ENCODE measurements at places on chromosomes 3 and 15.

GRCh38 chr3:187367561-187368103, 553 bp upstream of the RTP4 start:
- DNase-seq = no peak

DNA sequence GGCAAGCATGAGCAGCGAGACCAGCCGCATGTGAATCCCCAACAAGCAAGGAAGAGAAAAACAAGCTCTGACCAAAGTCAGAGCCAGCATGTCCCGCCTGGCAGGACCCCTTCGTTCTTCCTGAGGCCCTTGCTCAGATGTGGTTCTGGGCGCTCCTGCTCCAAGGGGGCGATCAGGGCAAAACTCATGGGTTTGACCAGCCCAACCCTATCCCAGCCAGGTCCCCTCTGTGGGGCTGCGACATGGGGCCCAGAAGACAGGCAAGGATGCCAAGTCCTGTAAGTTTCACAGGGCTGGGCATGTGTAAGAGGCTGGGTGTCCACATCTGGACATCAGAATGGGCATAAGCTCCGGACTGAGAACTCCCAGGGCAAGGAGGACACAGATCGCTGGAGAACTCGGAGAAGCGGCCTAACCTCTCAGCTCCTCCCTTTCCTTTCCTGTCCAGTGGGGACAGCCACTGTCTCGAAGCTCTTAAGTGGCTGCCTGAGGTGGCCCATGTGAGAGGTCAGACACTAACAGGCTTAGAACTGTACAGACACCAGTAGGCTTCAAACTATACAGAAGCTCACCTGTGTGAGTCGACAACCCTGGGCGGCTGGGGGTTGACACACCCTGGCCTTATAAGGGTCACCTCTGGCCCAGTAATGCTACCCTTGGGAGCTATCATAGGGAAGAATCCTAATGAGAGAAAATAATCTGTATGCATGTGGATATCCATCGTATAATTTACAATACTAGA, 48.9 kb downstream of the XXYLT1 start:
- no peak for DNase-seq

DNA sequence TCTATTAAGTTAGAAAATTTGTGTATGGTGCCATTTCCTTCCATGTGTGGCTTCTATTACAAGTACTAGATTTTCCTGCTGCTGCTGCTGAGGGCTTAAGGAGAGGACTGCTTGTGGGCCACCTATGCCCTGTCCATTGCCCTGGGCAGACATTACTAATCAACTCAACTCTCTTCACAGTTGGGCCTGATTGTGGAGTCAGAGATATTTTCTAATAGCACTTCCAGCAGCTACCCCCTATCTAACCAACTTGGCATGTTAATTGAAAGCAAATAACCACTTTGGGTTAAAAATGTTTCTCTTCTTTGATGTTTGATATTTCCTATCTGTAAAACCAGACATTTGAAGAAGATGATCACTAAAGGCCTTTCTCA, 242.0 kb downstream of the EDEM1 start:
- DNase-seq = no peak

GRCh38 chr15:45641999-45642932, 7.4 kb downstream of the SQOR start:
- DNase-seq = no peak

- DNase-seq = no peak
Measured at GRCh38 chr3:174863488-174863887, 4.4 kb downstream of the NAALADL2 start.

GRCh38 chr3:58994746-58995330, 55.0 kb downstream of the CFAP20DC start:
- DNase-seq = no peak

DNA sequence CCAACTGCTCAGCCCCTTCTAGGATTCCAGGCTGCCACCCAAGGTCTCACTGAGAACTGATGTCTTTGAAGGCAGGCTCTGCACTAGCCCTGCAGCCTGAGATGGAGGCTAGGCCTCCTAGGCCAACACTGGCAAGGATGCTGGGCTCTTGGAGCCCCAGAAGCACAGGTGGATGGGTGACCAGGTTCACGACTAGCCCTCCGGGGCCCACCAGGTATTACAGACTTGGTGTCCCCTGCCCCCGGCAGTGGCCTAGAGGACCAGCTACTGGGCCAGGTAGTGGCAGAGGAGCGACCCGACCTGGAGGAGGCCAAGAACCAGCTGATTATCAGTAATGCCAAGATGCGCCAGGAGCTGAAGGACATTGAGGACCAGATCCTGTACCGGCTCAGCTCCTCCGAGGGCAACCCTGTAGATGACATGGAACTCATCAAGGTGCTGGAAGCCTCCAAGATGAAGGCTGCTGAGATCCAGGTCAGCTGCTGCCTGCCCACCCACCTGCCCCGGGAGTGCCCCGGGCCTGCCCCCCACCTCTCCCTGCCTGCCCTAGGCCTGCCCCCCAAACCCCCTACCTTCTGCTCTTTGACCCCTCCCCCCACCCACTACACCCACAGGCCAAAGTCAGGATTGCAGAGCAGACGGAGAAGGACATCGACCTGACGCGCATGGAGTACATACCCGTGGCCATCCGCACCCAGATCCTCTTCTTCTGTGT, 52.5 kb downstream of the SEMA3G start:
- DNase-seq = no peak

DNA sequence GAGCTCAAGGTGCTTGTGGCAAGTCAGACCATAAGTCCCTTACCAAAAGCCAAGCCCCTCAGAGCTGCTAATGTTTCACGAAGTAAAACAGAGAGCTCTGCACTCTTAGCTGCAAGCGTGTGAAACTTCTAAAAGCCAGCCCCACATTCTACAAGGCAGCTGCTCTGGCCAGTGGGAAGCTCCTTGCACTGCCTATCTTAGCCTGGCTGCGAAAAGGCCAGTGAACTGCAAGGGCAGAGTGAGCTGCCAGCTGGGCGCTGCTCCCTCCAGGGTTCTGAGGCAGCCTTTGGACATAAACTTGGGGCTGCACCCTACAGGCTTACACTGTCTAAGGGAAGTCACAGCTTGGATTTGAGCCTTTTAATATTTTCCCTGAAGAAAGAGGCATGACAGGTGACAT, 2.2 kb upstream of the MUSTN1 start:
- no peak for DNase-seq

DNA sequence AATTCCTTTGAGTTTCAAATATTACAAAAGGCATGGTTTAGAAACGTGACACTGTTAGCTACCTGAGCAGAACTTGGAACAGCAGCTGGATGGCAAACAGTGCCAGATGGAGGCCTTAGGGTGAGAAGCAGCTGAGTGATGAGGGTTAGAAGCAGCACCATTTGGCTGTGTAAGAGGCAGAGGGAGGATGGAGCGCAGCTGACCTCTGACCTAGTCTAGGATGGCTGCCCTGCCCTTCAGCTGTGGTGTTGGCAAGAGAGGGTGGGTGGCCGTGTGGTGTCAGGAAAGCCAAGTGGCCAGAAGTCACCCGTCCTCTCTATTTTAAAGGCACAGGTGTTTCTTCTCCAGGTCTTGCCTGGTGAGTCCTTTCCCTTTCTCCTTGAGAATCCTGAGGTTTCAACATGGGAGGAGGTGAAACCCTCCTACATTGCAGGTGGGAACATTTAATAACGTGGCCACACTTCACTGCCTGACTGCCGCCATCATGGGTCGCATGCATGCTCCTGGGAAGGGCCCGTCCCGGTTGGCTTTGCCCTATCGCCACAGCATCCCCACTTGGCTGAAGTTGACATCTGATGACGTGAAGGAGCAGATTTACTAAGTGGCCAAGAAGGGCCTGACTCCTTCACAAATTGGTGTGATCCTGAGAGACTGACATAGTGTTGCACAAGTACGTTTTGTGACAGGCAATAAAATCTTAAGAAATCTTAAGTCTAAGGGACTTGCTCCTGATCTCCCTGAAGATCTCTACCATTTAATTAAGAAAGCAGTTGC, 17.6 kb downstream of the BCL2L10 start:
- no peak for DNase-seq

GRCh38 chr3:54356261-54357045, 234.1 kb downstream of the CACNA2D3 start:
- DNase-seq = no peak

DNA sequence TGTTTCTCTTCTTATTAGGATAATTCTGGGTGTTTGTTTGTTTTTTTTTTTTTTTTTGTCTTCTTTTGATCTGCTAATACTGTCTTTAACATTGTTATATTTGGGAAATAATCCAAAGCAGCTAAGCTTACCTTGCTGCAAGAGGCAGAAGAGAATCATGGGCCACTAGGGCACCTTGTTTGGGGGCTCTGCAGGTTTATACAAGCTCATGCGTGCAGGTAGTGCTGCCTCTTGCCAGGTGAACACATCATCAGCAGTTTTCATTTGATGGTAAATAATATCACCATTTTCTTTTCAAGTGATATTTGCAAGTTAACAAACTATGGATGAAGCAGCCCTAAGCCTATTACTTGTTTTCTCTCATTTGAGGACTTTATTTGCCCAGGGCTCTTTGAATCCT, 37.9 kb downstream of the MAP3K13 start:
- DNase-seq = no peak

- no peak for DNase-seq
Measured at GRCh38 chr15:48532946-48533345, 112.6 kb downstream of the FBN1 start.

GRCh38 chr3:133042778-133043177, 4.6 kb downstream of the TMEM108 start:
- DNase-seq = no peak

- DNase-seq = no peak
Measured at GRCh38 chr3:112101916-112102315, 15.7 kb downstream of the C3orf52 start.

DNA sequence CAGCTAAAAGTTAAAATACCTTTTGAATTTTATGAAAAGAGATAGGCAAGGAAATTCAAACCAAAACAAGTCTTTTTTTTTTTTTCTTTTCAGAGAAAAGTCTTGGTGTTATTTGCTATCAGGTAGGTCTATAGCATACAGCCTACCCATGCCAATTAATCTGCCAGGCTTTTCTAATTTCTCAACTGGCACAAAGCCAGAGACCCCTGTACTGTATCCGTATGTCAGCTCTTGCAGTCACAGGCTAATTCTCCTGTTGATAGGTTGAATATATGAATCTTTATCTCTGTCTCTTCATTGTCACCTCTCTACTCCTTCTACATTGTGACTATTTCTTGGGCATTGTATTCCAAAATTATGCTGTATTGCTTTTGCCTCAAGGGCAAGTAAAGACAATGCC, 133.4 kb downstream of the IL5RA start:
- no peak for DNase-seq

- no peak for DNase-seq
Measured at GRCh38 chr3:17577796-17578520, 164.5 kb downstream of the TBC1D5 start.

DNA sequence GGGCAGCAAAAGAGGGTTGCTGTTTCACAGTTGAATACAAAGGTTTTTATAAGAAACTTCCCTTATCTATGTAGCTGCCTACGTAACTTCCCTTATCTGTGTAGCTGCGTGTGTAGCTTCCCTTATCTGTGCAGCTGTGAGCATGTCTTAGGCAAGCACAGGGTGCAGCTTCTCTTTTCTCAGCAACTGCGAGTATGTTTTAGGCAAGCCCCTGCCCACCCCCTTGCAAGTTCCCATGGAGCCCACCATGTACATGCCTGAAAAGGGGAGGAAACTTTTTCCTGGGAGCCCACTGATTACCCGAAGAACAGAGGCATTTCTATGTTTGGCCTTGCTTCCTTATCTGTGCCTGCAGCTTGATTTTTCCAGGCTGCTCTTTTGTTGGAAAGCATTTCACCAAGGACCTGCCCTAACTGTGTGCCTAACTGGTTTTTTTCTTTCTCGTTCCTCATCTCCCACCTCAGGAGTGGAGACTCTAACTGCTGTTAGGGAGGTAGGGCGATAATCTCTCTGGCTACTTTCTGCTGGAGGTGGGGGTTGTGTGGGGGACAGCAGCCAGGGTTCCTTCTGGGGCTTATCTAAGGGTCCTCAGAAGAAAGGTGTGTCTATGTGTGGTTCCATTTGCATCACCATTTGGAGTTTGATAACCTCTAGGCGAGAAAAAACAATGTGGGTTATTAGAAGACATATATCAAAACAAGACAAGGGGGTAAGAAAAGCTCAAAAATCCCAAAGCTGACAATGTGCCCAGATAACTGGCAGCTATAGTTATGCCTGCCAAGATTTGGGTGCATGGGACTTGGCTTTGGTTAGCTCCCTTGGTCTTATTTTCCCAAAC, 26.0 kb downstream of the SORD start:
- no peak for DNase-seq

DNA sequence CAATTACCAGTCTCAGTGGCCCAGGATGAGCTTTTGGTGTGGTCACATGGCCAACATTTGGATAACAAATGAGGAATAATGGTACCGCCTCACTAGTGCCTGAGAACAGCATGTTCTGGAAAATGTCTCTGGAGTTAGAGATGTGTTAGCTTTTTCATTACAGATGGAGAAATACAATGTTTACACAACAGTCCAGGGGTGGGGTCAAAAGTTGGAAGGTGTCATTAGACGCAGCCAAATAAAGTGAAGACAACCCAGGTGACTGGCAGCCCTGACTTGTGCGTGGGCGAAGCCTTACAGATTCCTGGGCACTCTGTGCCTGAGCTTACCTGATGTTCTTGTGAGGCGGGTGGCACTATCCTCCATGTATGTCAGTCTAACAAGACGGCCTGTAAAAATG, 12.8 kb downstream of the IL17RB start:
- DNase-seq = no peak

DNA sequence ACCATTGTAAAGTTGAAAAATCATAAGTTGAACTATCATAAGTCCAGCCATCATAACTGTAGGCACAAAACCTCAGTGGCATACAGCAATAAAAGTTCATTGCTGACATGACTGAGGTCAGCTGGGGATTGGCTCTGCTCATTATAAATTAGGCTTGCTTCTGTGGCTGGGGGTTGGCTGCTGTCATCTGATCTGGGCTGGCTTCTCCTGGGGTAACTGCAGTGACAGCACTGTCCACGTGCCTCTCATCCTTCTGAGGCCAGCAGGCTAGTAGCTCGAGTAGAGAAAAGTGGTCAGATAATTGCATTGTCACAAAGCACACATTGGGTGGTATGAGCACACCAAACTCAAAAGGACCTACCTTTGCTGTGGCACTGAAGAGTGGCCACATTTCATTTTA, 31.3 kb downstream of the CMTM7 start:
- no peak for DNase-seq

DNA sequence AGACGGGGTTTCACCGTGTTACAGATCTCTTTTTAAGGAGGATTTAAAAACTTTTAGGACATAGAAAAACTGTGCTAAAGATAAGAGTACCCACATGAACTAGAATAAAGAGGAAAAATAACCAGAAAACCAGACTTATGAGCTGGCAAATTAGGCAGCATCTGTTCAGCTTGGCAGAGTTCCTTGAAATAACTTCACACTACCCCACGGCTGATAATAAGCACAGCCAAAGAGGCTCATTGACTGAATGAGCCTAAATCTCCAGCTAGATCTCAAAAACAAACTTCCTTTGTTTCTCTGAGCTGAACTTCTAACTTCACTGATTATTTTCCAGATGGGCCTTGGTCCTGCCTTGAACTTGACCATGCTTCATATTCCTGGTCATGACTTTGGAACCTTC, 26.7 kb upstream of the PIK3R4 start:
- DNase-seq = no peak

- DNase-seq = no peak
Measured at GRCh38 chr15:95567686-95568085, 762.8 kb upstream of the NR2F2 start.
